ENCODE measurements at places on chromosomes 3 and 15.

DNA sequence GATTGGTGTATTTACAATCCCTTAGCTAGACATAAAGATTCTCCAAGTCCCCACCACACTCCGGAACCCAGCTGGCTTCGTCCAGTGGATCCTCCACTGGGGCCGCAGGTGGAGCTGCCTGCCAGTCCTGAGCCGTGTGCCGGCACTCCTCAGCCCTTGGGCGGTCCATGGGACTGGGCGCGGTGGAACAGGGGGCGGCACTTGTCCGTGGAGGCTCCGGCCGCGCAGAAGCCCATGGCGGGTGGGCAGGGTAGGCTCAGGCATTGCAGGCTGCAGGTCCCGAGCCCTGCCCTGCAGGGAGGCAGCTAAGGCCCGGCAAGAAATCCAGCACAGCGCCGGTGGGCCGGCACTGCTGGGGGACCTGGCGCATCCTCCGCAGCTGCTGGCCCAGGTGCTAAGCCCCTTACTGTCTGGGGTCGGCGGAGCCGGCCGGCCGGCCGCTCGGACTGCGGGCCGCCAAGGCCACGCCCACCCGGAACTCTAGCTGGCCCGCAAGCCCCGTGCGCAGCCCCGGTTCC is 3.5 kb upstream of the RNU5B-1 start:
- no peak for DNase-seq

DNA sequence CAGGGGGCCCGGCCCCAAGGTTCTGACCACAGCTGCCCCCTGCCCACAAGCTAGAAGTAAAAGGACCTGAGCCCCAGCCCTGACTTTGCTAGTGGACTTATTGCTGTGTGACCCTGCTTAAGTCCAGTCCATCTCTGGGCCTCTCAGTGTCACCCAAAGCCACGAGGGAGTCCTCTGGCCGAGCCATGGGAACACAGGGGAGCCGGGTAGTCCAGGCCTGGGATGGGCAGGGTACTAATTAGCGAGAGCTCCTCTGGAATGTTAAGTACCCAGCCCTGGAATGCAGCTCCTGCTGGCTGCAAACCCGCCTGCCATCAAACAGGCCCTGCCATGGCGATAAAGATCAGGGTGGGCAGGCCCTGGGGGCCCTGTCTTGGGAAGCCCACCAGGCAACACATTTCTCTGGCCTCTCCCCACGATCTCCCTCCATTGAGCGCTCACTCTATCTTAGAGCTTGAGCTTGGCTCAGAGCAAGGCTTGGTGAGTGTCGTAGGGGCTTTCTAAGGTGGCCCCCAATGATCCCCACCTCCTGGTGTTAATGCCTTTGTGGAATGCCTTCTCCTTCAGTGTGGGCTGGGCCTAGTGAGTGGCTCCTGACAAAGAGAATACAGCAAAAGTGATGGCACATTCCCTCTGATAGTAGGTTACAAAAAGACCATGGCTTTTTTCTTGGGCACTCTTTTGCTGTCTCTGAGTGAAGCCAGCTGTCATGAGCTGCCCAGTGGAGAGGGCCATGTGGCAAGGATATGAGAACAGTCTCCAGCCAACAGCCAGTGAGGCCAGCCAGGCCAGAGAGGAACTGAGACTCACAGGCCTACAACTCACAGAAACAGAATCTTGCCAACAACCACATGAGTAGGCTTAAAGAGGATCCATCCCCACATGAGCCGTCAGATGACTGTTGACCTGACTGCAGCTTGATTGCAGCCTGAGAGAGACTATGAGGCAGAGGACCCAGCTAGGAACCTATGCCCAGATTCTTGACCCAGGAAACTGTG is 133.1 kb downstream of the SMAD6 start:
- no peak for DNase-seq

DNA sequence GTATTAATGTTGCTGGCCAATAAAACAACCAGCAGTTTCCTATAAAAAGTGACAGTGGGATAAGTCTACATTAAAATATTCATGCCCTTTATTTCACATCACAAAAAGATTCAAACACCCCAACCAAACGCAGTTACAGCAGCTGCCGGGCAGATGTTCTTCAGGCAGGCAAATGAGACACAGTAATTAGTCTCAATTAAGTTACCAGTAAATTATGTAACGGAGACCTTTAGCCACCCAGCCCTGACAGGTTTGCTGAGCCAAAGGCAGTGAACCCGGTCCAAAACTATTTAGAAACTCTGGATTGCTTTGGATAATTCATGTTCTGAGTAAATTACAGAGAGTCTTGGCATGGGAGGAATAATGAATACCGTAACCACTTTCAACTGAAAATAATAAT is 289.2 kb upstream of the LYSMD4 start:
- DNase-seq = no peak

GRCh38 chr3:177977381-177978158 is 558.7 kb upstream of the KCNMB2 start:
- no peak for DNase-seq

DNA sequence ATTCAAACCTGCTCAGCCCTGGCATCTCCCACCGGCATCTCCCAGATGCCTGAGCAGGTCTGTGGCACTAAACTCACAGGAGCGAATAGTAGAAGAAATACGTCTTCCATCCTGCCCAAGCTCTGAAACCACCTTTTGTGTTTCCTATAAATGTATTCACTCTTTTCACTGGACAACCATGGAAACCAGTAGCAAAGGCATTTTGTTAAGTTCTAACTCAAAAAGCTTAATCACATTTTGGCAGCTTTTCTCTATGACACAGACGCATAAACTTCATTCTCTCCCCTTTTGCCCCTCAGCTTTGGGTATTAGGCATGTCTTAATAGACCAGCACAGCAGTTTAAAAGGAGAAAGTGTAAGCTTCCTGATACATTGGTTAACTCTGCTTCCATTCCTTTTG is 24.5 kb upstream of the ARNT2 start:
- no peak for DNase-seq

- DNase-seq = no peak
Measured at GRCh38 chr3:119831022-119831421, 49.1 kb downstream of the NR1I2 start.

DNA sequence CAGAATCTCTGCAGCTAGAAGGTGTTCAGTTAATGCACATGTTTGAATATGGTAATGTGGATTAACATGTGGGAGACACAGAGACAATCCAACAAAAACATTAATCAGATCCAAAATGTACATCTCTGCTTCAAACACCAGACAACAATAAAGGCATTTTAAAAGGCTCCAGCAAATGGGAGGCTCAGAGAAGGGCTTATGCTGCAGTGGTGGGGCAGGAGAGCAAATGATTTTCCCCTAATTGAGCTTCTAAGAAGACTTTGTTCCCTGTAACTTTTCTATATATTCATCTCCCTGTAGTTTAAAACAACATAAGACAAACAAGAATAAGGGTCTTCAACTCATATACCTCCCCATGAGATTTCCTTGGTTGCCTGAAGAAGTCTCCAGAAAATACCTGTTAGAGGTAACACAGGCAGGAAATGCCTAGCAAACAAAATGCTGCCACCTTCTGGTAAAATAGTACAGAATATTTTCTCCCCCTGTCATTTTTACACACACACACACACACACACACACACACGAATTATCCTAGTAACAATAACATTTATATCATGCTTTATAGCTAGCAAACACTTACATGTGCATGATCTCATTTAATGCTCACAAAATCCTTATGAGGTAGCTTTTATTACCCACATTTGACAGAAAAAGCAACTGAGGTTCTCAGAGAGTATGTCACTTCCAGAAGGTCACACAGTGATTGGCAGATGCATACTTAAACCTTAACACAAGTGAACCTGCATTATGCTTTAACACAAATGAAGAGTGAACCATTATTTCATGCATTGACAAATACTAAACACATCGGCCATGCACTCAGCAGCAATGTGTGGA is 123.4 kb upstream of the MB21D2 start:
- peak; percentile 10 for DNase-seq

DNA sequence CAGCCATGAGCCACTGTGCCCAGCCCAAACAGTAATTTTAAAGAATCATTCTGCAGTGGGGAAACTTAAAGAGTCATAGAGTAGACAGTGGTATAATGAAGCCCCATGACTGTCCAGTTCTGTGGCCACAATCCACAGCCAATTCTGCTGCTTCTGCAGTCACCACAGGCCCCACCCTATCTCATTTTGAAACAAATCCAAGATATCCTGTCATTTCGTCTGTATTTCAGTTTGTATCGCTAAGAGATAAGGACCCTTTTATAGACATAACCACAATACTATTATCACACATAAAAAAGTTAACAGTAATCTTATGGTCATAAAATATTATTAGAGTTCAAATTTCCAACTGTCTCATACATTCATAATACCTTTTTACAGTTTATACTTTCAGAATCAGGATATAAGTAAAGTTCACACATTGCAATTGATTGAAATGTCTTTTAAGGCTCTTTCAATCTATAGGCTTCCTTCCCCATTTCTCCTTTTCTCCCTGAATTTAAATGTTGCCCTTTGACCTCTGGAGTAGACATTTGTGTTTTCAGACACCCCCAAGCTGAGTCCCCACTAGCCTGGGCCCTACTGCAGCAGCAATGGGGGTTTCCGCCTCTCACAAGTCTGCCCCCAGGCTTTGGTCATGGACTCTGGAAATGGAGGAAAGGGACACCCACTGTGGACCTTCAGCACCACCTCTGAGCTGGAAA is 4.2 kb upstream of the NUP210 start:
- DNase-seq = no peak

DNA sequence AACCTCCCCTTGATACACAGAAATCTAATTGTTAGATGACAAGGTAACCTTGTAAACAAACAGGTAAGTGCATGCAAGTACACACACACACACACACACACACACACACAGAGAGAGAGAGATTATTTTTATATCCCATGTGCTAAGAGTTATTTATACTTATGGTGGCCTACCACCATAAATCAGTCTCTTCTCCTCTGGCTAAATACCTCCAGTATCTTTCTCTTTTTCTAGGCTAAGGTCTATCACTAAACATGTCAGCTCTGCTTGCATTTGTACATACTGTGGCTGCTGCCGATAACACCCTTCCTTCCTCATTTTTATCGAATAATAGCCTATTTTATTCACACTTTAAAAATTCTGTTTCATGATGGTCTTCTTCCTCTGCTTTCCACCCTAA is 172.4 kb downstream of the CNTN3 start:
- DNase-seq = no peak

All from GM04504 (cell line).